DMS79 (cell line): ENCODE measurements at places on chromosomes 12 and 14.
A peak's percentile ranks its signal among the peaks of the same experiment; 100 is the strongest.

DNA sequence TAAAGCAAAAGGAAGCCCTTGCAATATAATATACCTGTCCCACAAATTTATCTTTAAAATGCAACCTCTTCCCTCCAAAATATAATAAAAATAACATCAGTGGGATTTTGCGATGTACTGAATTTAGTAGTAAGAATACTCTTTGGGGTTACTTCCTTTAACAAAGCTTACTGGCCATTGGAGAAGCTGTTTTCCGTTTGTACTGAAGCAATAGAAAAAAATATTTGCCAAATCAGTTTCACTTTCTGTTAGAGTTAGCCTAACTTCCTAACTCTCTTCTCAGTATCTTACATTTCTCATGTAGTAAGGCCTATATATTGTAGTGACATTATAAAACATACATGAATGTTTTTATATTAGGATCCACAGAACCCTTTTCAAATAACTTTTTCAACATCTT lies 3.7 kb downstream of the MAX start:
- DNase-seq = no peak

DNA sequence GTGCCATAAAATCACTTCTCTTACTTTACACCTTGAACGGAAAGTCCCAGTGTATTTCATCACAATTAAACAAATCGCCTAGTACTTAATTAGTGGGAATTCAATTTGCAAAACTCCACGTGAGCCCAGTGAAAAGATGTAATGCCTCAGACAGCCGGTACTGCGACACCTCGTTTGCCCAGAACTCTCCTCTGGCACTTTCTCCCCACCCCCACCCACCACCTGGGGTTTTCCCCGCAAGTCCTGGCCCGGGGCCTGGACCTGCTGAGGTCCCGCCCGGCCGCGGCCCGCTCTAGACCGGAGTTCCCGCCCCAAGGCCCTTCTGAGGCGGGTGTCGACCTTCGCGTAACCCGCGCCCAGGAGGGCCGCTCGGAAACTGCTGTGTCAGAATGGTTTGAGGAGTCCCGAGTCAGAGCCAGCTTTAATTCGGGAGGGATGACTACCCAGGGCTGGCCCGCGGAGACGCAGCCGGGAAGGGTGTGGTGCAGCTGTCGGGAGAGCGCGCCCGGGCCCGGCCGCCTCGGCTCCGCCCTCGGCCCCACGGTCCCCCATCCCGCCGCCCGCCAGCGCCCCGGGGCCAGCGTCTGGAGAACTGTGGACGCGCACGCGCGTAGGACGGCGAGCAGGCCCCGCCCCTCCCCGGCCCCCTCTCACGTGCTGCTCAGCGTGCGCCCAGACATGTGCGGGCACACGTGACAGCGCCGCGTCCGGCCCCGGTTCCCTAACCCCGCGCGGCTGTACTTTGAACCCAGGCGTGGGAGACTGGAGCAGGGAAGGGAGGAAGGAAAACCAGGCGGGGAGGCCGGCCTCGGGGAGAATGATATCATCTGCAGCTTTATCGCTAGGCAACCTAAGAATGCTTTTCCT lies 10.8 kb downstream of the BHLHE41 start:
- DNase-seq = peak; percentile 26

DNA sequence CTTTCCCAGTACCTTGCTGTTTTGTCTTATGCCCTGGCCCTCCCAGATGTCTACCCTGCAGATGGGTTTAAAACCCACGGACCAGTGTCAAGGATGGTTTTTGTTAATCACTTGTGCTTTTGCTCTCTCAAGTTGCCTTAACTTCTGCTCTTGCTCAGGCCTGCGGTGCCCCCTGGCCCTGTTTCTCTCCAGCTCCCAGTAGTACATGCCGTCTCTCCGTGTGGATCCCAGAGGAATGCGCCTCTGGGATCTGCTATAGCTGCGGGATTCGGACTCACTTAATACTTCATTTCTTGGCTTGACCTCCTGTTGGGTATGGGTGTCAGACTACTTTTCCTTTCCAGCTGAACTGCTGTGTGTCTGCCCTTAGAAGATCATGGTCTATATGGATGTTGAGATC lies 14.5 kb downstream of the PLEKHG3 start:
- DNase-seq = no peak

DNA sequence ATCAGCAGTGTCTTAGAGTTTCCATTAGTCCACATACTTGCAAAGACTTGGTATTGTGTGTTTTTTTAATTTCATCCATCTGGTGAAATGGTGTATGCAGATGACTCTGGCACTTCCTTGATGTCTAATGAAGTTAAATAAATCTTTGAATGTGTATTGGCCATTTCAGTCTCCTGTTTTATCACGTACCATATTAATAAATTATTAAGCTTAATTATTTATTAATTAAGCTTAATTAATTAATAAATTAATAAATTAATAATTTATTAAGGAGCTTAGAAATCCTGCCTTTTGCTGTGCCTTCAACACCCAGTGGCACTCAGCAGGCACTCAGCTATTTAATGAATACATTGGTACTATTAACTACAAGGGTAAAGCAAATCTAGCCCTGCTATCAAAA lies 18.2 kb downstream of the PDZRN4 start:
- no peak for DNase-seq

- DNase-seq = no peak
These were observed 1.4 kb upstream of the HMGA2 start for GRCh38 chr12:65822732-65823512.

DNA sequence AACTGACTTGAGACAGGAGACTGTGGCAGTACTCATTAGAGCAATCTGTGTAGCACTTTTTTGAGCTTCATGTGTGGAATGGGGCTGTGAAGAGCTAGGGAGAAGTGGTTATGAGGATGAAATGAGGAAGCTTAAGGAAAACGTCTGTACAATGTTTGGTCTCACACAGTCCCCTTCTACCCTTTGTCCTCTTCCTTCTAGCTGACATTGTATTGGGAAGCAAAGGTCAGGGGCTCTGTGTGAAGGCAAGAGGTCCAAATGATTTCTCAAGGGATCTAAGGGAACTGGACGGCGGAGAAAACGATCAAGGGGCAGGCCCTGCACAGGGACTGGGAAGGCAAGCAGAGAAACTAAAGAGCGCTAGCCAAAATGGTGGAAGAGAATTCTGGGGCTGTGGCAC lies 13.1 kb upstream of the CIPC start:
- no peak for DNase-seq

- no peak for DNase-seq
These were observed 60.8 kb upstream of the EVL start for GRCh38 chr14:100004392-100004791.

GRCh38 chr14:61472801-61473376 lies 151.5 kb downstream of the PRKCH start:
- DNase-seq = no peak

DNA sequence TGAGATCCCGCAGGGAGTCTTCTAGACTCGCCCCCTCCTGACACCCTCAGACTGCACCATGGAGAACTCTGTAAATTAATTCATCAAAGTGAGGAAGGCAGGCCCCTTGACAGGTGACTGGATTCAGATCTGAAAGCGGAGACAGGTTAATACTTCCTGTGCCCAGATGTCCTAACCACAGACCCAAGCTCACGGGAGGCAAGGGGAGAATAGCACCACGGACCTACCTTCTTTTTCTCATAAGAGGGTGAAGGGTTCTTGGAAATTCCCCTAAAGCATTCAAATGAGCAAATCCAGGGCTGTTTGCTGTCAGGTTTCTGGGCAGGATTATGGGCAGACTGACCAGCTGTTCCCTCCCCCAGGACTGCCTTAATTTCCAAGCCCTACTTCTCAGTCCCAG lies 170.0 kb downstream of the ZFP36L1 start:
- DNase-seq = no peak

- DNase-seq = no peak
These were observed 15.5 kb downstream of the XPOT start for GRCh38 chr12:64419696-64420095.

- no peak for DNase-seq
These were observed 13.5 kb downstream of the ZNF664 start for GRCh38 chr12:123986374-123986965.

DNA sequence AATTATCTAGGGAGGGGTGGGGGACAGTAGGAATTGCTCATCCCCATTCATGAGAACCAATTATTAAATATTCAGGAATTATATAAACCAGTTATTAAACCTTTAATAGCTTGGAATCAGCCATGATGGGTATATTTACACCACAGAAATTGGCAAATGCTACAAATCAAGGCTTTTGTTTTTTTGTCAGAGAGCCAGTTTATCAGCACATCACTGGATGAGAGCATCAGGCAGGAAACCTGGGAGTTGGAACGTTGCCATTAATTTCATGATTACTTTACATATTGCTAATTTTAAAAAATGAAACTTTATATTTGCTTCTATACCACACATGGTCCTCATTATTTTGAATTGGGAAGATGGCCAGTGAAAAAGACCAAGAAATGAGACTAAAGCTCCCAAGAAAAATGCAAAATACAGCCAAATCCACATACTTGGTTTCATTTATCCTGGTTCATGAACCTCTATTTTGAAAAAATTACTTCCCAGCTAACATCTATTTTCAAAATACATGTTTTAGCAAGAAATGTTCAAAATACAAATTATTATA lies 48.4 kb downstream of the ATL1 start:
- no peak for DNase-seq

GRCh38 chr12:89080793-89081465 lies 271.4 kb downstream of the DUSP6 start:
- no peak for DNase-seq

DNA sequence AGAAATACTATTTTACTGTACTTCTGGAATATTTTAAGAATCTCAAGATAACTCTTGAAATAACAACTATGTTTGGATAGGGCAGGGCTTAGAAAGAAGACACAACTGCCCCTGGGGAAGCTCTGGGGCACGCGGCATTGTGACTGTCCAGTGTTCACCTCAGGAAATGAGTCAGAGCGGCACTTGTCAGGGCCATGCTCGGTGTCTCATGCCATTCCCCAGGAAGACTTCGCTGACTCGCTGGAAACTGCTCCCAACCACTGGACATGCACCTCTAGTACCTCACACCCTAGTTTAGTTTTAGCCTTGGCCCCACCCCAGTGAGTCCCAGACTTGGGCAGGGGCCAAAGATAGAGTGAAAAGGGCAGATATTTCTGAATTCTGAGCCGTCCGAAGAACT lies 192.0 kb downstream of the TTC7B start:
- DNase-seq = no peak

DNA sequence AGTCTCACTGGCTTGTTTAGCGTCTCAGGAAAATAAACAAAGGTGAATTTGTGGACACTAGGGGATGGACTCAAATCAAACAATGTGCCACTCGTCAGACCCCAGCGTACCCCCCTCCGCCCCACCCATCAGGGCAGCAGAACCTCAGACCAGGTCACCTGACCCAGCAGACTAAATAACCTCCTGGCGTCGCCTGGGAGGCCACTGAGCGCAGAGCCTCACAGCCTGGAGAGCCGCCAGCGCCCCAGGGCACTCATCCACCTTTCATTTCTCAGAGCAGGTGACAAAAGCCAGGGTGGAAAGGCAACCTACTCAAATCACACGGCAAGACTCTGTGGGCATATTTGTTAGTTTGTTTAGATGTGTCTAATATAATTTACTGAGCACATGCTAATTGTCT lies 100.9 kb downstream of the DICER1 start:
- DNase-seq = peak; percentile 86

- no peak for DNase-seq
These were observed 35.2 kb upstream of the PAWR start for GRCh38 chr12:79725987-79726386.

DNA sequence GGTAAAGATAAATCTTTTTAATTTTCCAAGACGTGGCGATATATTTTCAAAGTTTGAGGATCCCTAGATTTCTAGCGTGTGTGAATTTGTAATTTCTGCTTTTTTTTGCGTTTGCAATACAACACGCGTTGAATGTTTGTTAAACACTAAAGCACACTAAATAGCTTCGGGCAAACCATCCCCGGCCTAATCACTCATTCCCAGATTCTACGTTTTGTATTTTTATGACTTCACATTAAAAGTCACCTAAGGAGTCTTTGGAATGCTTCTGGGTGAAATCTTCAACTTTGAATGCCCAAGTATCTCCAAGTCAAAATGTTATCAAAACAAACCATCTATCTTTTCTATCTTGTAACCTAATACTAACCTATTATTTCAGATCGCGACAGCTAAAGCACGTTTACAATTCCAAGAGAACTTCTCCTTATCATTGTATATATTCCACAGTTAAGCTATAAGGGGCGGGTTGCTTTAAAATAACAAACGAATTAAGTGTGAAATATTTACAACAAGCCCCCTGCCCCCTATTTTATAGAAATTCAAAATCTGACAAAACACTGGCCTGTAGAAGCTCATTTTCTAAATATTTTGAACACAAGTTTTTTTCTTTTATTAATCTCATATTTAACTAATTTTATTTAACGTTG lies 1.1 kb downstream of the ALX1 start:
- DNase-seq = no peak

DNA sequence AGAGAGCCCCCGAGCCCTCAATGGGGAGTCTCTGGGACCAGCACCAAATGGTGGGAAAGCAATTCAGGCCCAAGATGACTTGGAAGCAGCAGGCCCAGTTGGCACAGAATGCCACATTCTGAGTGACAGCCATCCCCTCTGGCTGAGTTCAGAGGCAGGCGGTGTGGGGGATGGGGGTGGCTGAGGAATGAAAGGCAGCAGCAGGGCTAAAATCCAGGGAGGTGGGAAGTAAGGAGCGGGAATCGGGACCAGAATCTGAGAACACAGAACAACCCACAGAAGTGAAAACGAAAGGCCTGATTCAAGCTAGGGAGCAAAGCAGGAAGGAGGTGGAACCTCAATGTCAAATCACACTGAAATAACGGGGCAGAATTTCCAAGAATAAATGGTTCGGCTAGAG lies 171.2 kb downstream of the CALM1 start:
- DNase-seq = no peak

DNA sequence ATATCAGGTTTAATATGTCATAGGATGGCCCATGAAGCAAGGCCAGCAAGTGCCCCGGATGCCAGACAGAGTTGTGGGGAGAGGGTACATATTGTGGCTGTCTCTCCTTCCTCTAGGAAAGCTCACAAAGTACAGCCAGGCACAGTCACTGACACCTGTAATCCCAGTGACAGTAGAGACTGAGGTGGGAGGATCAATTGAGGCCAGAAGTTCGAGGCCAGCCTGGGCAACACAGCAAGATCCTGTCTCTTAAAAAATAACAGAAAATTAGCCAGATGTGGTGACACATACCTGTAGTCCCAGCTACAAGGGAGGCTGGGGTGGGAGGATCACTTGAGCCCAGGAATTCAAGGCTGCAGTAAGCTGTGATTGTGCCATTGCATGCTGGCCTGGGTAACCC lies 32.1 kb downstream of the SLC7A8 start:
- no peak for DNase-seq

GRCh38 chr12:112971248-112971647 lies 7.1 kb upstream of the OAS2 start:
- no peak for DNase-seq

- DNase-seq = no peak
These were observed 45.3 kb upstream of the HECTD1 start for GRCh38 chr14:31252865-31253264.
